ENCODE measurements at places on chromosomes 16 and 17. TPM values are rescaled to one million over a fixed set of nuclear protein-coding genes. Genes with fewer than 3 reads are reported as not detected.

TP53I13 gene
- total RNA-seq = 50.2 TPM

NUDT7 gene
- total RNA-seq = 11.0 TPM

TBC1D3G gene
- total RNA-seq = not detected

TNFRSF13B gene
- not detected for total RNA-seq

EVI2B gene
- 2.1 TPM for total RNA-seq

OR1D2 gene
- total RNA-seq = not detected

KRTAP2-1 gene
- not detected for total RNA-seq

DNAH9 gene
- not detected for total RNA-seq

- H3K27ac ChIP-seq = no peak overlapping the region
- no peak overlapping the region for H3K4me3 ChIP-seq
- no peaks in the 10 kb centered on the region for H3K36me3 ChIP-seq
- peaks cover 64% of the 10 kb centered on the region for H3K27me3 ChIP-seq
- no peak for DNase-seq
- peaks cover 9% of the 10 kb centered on the region for H3K4me1 ChIP-seq
Observed at GRCh38 chr17:37737971-37738370, 6.9 kb downstream of the HNF1B start.

DNA sequence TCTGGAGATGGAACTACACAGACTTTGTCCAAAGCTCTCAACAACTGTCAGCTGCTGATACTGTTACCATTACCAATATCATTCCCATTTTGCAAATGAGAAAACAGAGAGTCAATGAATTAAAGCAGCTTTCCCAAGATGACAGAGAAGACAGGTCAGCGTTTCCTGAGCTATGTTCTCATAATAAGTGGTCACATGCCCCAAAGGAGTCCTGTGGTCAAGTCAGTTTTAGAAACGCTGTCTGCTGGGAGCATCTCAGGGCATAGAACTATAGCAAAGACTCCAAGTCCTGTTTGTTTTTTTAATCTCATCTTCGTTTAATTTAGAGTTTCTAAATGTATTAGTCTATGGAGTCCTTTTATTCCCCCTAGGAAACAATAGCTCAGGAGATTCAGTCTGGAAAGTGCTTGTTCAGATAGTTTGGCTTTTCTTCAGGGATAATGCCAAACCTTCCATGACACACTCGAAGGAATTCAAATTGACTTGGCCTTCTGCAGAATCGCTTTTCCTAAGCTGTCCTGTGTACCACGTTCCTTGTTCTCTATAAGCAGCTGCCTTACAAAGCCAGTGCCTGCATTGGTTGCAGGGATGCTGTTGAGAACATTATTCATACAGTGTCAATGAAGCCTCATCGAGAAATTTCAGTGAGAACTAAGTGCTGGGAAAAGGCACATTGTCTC, 12.1 kb downstream of the CCDC42 start:
- DNase-seq = no peak
- H3K4me1 ChIP-seq = no peaks in the 10 kb centered on the region
- H3K36me3 ChIP-seq = no peaks in the 10 kb centered on the region
- H3K4me3 ChIP-seq = no peak overlapping the region
- no peaks in the 10 kb centered on the region for H3K27me3 ChIP-seq

- no peak overlapping the region for H3K4me3 ChIP-seq
- H3K4me1 ChIP-seq = no peaks in the 10 kb centered on the region
- H3K27me3 ChIP-seq = peaks cover 26% of the 10 kb centered on the region
- H3K27ac ChIP-seq = no peak overlapping the region
- no peaks in the 10 kb centered on the region for H3K36me3 ChIP-seq
- no peak for DNase-seq
Observed at GRCh38 chr17:79132271-79133064, 57.8 kb downstream of the ENGASE start.

- H3K27me3 ChIP-seq = no peaks in the 10 kb centered on the region
- no peak for DNase-seq
- no peak overlapping the region for H3K27ac ChIP-seq
- H3K36me3 ChIP-seq = no peaks in the 10 kb centered on the region
- H3K4me1 ChIP-seq = no peaks in the 10 kb centered on the region
Observed at GRCh38 chr17:22310717-22311686, 618.7 kb downstream of the KCNJ18 start.

GRCh38 chr17:32909787-32910369, 18.1 kb upstream of the TMEM98 start:
- H3K36me3 ChIP-seq = no peaks in the 10 kb centered on the region
- peak; percentile 20 for DNase-seq
- H3K27ac ChIP-seq = no peak overlapping the region
- no peaks in the 10 kb centered on the region for H3K27me3 ChIP-seq
- H3K4me3 ChIP-seq = no peak overlapping the region
- H3K4me1 ChIP-seq = no peaks in the 10 kb centered on the region

GRCh38 chr16:27879601-27880247, 183.8 kb downstream of the GSG1L start:
- no peak for DNase-seq
- H3K36me3 ChIP-seq = no peaks in the 10 kb centered on the region
- H3K27me3 ChIP-seq = no peaks in the 10 kb centered on the region
- H3K4me1 ChIP-seq = no peaks in the 10 kb centered on the region

DNA sequence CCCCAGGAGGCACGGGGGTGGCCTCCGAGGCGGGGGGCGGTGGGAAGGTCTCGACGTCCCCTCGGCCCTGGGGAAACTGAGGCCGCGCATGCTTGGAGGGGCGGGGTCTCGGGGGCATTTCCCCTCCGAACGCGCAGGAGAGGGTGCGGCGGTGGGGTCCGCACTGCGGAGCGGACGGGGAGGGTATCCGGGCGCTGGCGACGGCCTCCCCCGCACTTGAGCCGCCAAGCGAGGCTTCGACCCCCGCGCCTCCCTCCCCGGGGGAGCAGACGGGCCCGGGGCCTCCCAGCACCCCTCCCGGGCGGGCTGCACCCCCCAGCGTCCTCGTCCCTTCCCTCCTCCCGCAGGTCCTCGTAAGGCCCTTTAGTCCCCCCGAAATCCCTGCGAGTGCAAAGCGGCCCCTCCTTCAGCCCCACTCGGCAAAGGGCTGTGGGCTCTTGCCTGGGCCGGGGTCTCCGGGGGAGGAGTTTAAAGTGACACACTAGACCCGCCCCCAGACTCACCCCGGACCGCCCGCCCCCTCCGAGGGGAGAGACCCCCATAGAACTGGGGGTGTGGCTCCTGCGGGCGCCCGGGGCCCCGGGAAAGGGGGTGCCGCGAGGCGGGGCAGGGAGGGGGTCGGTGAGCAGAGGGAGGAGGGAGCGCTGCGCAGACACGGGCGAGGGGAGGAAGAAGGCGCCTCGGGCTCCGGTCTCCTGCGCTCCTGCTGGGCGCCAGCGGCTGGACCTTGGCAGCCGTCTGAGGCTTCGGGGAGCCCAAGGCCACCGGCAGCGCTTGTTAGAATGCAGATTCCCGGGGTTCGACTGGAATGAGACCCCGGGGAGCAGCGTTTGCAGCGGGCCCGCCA, 632 bp downstream of the BAIAP3 start:
- H3K27ac ChIP-seq = no peak overlapping the region
- no peak for DNase-seq

DNA sequence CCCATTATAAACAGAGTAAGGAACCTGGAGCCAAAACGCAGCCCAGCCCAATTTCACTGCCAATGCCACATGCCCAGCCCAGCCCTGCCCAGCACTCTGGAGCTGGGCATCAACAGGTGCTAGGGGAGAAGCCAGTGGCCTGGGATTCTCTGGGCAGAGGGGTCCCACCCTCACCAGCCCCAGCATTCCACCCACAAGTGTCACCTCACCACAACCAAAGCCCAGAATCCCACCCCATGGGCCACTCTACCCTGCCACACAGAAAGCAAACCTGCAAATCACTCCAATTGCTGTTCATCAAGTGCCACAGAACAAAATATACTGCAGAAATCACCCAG, 102.5 kb upstream of the CDH5 start:
- no peaks in the 10 kb centered on the region for H3K4me1 ChIP-seq
- no peak overlapping the region for H3K27ac ChIP-seq
- no peak overlapping the region for H3K4me3 ChIP-seq
- DNase-seq = no peak

DNA sequence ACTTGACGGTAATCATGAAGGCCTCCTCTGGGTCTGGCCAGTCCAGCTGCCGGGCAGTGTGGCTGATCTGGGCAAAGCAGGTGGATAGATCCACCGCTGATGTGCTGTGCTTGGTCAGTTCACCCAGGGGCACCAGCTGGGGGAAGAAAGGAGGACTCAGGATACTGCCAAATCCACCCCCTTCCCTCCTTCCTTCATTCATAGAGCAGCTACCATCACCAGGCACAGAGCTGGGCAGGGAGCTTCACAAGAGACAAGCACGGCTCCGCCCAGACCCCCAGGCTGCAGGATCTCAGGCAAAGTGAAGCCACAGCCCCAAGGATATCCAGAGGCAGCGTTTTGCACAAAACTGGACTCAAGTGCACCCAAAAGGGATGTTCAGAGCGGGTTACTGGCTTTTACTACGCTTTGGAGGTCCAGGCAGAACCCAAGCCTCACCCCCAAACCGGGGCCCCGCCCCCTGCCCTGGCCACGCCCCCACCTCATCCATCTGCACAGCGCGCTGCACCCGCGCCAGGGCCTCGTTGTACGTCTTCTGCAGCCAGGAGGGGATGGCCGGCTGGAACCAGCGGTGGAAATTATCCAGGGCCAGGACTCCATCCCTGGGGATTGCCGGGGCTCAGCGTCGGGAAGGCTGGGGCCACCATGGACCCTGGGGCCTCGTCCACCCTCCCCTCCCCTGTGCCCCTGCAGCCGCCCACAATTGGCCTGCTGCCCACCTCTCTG, 9.1 kb downstream of the UNC13D start:
- H3K27ac ChIP-seq = no peak overlapping the region
- H3K36me3 ChIP-seq = peaks cover 42% of the 10 kb centered on the region
- H3K4me3 ChIP-seq = no peak overlapping the region
- no peak for DNase-seq
- H3K4me1 ChIP-seq = no peaks in the 10 kb centered on the region

- no peak overlapping the region for H3K4me3 ChIP-seq
- no peak overlapping the region for H3K27ac ChIP-seq
- DNase-seq = no peak
Observed at GRCh38 chr16:51577621-51578303, 426.7 kb upstream of the SALL1 start.

DNA sequence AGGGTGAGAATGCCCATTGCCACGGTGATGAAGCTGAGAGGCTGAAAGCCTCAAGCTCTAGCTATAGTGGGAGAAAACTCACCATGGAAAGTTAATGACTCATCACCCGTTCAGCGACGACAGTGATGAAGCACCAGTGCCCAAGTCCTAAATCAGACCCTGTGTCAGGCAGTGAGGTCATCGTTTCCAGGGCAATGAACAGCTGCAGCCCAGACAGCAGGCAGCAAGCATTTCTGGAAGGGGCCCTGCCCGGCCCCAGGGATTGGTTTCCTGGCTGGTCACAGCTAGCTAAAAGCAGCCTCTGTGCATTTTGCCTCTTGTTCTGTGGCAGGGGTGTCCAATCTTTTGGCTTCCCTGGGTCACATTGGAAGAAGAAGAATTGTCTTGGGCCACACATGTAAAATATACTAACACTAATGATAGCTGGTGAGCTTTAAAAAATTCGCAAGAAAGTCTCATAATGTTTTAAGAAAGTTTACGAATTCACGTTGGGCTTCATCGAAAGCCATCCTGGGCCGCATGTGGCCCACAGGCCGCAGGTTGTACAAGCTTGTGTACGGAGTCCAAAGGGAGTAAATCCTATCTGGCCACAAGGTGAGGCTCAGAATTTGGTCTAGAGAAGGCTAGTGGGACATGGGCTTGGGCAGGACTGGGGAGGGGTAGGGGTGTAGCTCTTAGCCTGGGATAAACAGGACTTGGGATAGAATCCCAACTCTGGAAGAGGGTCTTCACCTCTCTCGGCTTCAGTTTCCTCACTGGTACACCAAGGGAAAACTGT, 40.6 kb downstream of the MIS12 start:
- peak; percentile 96 for DNase-seq
- H3K4me3 ChIP-seq = no peak overlapping the region
- H3K4me1 ChIP-seq = peaks cover 18% of the 10 kb centered on the region
- no peaks in the 10 kb centered on the region for H3K27me3 ChIP-seq
- H3K36me3 ChIP-seq = no peaks in the 10 kb centered on the region
- peak overlapping the region; percentile 87 for H3K27ac ChIP-seq

DNA sequence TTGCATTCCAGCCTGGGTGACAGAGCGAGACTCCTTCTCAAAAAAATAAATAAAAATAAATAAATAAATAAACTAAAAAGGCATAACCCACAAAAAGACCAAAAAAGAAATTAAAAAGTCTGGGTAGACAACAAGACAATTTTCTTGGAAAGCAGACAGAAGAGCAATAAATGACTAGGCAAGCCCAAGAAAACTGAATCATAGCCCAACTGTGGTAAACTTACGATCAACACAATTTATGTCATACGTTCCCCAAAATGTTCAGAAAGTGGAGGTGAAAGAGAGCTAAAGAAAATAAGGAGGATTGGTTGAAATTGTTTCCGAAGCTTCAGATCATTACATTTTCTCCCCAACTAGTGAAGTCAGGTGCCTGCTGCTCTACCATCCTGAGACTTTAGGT, 31.3 kb upstream of the C17orf78 start:
- H3K4me1 ChIP-seq = no peaks in the 10 kb centered on the region
- H3K27me3 ChIP-seq = no peaks in the 10 kb centered on the region
- no peak overlapping the region for H3K4me3 ChIP-seq
- no peaks in the 10 kb centered on the region for H3K36me3 ChIP-seq

DNA sequence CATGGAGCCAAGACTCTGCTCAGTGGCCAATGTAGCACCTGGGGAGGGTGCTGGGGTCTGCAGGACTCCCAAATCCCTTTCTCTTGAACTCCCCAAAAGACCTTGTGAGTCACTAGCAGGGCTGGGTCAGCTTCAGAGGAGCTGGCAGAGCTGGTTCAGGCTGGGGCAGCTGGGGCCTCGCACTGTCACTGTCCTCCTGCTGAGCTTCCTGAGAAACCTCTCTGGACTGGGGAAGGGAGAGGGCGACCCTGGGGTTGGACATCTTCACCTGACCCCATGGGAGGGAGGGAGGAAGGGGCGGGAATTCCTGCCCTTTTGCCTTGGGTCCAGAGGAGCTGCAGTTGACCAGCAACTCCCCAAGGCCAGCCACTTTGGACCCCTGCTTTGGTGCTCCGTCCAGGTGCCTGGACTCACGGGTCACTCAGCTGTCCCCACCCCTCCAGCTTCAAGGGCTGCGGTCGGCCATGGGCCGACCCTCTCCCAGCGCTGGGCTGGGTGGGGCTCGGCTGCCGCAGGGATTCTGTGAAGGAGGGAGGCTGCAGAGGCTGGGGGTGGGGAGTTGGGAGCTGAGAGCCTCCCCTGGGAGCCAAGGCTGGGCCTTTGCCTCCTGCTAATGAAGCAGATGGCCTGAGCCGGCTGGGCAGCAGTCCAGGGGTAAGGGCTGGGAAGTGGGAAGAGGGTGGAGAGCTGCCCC, 9.2 kb downstream of the FMNL1 start:
- H3K4me1 ChIP-seq = peaks cover 29% of the 10 kb centered on the region
- no peak overlapping the region for H3K4me3 ChIP-seq
- H3K27me3 ChIP-seq = no peaks in the 10 kb centered on the region
- H3K27ac ChIP-seq = peak overlapping the region; percentile 73

- H3K4me1 ChIP-seq = peaks cover 100% of the 10 kb centered on the region
- peaks cover 3% of the 10 kb centered on the region for H3K36me3 ChIP-seq
- no peak overlapping the region for H3K4me3 ChIP-seq
Observed at GRCh38 chr16:67447508-67448076, 16.7 kb downstream of the HSD11B2 start.

All from gastrocnemius medialis (tissue), 4 donors.